Natural killer cell (primary cell): ENCODE measurements at places on chromosomes 1 and 21.
A peak's percentile ranks its signal among the peaks of the same experiment; 100 is the strongest.

- DNase-seq: no peak
Observed at GRCh38 chr1:37035014-37035691, 838 bp upstream of the GRIK3 start.

DNA sequence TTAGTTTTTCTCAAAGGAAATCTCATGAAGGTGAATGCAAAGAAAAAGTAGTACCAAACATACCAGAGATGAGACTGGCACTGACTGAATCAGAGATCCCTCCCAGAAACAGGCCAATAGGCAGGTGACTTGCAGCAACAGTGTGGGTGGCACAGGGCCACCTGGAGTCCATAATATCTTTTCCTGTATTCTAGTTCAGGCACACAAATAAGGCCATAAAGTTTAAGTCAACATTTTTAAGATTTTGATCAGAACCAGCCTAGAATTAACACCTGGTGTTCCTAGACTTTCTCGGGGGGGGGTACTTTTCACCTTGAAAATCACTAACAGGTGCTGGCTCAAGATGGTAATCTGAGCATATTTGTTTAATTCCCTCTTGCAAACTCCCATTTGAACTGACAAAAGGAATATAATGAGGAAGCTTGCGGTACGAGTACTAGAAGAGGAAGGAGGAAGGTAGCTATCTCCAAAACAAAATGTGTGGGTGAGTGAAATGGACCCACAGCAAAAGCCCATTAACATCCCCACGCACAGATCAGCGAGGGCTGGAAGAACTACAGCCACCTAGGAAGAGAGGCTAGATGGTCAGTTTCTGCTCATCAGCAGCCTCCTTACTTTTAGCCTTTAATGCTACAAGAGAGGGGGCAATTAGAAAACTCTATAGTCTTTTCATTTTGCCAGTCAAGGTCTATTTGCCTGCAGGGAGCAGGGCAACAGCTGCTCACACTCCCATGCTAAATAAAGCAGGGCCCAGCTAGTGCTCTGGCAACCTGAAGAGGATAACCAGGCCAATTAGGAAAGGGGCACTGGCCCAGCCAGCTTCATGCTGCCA, 18.9 kb downstream of the SDE2 start:
- no peak for DNase-seq

DNA sequence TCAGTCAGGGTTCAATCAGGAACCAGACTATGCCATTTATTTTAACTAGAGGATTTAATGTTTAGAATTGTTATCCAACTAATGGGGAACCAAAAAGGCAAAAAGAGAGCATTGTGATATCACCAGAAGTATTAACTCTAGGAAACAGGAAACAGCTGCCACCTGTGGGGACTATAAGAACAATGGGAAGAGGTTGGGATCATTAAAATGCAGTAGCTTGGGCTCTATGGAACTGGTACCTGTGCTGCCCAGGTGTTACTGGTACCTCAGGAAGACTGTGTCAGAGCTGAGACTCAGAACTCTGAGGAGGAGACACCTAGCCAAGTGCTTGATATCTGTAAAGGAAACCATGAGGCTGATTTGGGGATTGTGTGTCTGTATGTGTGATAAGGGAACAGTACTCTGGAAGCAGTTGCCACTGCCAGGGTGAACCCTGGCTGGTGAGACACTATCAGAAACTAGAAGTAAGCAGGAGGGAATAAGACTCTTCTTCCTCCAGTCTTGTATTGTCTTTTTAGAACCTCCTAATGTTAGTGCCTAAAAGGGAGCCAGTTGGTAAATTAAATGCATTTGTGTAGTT, 49.4 kb downstream of the MAN1A2 start:
- no peak for DNase-seq

DNA sequence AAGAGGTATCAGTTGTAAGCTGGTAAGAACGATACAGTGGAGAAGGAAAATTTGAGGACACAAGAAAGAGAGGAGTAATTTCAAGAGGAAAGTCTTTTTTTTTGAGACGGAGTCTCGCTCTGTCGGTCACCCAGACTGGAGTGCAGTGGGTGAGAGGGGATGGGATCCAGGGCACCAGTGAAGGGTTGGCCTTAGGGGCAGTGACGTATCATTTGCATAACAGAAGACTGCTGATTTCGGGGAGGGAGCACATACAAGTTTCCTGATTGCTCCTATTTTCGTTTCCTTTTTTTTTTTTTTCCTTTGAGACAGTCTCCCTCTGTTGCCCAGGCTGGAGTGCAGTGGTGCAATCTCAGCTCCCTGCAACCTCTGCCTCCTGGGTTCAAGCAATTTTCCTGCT, 4.2 kb downstream of the S100A13 start:
- no peak for DNase-seq

GRCh38 chr21:37064841-37065240, 8.0 kb downstream of the PIGP start:
- DNase-seq: no peak

DNA sequence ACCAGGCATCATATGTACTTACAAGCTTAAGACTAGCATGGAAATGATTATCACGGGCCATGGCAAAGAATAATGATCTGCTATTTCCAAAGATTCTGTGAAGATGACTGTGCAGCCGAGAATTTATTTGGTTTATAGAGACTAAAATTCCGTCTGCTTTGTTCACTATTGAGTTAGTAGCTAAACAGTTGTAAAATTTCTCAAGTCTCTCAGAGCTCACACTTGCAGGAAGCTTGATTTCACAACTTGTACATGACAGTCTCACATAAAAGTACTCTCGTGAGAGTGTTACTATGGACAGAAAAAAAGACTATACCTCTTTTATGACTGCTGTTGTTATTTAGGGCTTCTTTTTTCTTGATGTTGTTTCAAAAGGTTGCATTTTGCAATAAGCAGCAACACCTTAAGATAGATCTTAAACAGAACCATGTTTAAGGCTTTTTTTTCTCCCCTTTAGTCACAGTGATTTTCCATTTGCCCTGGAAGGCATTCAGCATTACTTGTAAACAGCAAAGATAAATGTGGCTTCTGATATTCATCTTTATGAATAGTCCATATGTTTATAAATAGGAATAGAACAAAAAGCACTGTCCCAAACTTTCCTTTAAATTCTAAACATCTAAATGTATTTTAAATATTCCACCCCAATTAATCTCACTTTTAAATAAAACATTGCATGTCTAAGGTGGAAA, 24.8 kb downstream of the ST6GALNAC5 start:
- DNase-seq: no peak

- peak; percentile 74 for DNase-seq
Observed at GRCh38 chr1:24481101-24481500, 21.5 kb upstream of the RCAN3 start.

DNA sequence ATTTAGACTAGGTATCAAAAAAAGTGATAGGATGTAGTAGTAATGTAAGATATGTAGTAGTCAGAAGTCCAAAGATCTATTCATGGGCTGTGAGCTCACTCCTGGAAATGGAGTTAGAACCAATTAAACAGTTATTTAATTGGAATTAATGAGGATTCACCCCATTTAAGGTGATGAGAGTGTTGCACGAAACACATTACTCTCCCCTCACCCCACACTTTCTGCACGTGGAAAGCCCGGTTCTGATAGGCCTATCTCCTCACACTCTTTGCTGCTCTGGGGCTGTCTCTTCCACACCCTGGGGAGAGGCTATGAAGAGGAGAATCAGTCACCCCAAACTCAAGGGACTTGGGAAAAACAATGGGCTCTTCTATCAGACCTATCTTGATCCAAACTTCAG, 126.4 kb downstream of the HMGB4 start:
- DNase-seq: no peak

DNA sequence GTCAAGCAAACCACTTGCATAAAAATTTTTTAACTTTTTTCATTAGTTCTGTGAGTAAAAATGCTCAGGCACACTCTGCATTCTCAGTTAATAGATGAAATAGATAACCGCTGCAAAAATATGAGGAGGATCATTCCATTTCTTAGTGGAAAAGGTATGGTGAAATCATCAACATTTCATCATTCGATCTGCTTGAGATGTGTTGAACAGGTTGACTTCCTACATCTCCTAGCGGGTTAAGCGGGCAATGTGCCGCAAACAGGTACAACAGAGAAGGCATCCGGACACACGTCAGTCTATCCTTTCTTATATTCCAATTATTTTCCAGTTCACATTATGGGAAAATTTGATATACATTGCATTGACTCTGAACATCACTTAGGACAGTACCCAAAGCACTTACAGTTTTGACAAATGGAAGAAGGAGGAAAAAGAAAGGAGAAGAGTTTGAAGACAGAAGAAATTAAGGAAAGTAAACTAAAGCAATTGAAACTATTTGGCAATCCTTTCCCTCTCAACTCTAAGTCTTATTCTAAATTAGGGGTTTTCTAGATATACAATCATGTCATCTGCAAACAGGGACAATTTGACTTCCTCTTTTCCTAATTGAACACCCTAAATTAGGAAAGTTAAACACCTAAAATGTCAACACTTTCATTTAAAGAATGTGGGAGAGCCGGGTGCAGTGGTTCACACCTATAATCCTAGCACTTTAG, 33.5 kb downstream of the NIBAN1 start:
- DNase-seq: no peak

GRCh38 chr1:100354971-100355394, 2.7 kb downstream of the CDC14A start:
- peak; percentile 61 for DNase-seq

DNA sequence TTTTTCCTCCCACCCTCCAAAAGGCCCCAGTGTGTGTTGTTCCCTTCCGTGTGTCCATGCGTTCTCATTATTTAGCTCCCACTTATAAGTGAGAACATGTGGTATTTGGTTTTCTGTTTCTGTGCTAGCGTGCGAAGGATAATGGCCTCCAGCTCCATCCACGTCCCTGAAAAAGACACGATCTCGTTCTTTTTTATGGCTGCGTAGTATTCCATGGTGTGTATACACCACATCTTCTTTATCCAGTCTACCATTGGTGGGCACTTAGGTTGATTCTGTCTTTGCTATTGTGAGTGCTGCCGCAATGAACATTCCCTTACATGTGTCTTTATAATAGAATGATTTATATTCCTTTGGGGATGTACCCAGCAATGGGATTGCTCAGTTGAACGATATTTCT, 177.8 kb downstream of the ETS2 start:
- DNase-seq: no peak

GRCh38 chr1:86154571-86155050, 2.0 kb downstream of the COL24A1 start:
- DNase-seq: no peak

- DNase-seq: peak; percentile 49
Observed at GRCh38 chr1:160844447-160845232, 18.0 kb downstream of the CD244 start.

DNA sequence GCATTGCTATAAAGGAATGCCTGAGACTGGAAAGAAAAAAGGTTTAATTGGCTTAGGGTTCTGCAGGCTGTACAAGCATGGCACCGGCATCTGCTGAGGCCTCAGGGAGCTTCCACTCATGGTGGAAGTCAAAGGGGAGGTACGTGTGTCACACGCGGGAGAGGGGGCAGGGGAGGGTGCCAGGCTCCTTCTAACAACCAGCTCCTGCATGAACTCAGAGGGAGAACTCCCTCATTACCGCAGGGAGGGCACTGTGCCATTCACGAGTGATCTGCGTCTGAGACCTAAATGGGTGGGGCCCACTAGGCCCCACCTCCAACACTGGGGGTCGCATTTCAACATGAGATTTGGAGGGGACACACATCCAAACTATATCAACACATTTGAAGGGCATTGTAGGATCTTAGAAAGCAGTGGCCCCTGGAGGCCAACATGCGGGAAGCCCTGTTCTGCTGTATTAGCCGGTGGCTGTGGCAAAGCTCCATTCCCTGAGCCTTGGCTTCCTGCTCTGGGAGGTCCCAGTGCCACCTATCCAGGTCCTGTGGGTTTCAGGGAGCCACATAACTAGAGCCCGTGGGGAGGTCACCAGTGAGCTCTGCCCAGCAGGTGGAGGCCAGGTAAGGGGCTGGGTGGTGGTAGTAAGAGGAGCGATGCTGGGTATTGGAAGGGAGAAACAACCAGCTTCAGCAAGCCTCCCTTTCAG, 10.0 kb downstream of the WNT3A start:
- no peak for DNase-seq

DNA sequence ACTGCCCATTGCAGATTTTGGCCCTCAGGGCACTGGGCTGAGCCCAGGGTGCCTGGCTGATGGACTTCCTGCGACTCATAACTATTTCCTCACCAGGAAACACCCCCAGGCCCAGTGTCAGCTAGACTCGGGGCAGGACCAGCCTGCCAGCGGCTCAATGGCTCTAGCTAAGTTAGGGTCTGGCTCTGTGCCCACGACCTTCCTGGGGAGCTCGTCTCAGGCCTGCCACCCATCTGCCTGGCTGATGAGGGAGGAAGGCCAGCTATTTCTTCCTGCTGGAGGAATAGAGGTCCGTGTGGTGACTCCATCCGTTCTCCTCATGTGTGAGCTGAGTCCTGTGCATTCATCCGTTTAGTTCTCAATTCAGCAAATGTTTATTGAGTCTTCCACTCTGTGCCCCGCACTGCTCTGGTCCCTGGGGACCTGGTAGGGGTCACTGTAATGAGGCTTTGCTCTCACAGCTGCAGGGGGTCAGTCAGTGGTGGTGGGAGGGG, 44.5 kb downstream of the KIRREL1 start:
- no peak for DNase-seq

DNA sequence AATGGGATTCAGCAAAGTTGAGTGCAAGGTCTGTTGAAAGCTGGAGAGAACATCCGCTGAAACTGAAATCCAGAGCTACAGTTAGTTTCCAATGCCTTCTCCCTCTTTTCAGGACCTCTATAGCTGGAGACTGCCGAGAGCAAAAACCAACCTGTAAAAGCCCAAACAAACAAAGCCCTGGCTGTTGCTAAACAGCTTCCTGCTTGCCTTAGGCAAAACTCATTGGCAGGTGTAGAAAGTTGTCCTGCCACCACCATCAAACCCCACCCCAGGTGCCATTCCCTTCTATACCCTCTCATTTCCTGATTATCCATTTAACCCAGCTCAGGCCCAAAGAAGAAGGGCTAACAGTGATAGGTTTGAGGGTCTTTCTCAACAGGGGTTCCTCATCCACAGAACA, 24.7 kb downstream of the SCYL3 start:
- DNase-seq: no peak

- no peak for DNase-seq
Observed at GRCh38 chr1:164561007-164561406, 2.0 kb downstream of the PBX1 start.

- no peak for DNase-seq
Observed at GRCh38 chr1:165169028-165169427, 187.5 kb downstream of the LMX1A start.

GRCh38 chr1:179935909-179936496, 18.6 kb upstream of the CEP350 start:
- DNase-seq: no peak

DNA sequence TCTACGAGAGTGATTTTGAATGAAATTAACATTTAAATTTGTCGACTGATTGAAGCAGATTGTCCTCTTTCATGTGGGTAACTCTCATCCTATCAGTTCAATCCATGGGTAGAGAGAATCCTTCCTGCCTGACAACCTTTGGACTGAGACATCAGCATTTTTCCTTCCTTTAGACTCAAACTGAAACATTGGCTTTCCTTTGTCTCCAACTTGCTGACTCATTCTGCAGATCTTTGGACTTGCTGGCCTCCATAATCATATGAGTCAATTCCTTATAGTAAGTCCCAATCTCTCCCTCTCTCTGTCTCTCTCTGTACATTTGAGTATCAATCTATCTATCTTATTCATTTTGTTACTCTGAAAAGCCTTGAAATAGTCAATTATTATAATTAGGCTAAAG, 416.7 kb downstream of the LRRIQ3 start:
- no peak for DNase-seq
